Left ventricle myocardium superior (tissue), 1 donor: ENCODE measurements at places on chromosomes 1 and 21. TPM values are rescaled to one million over a fixed set of nuclear protein-coding genes. Genes with fewer than 3 reads are reported as not detected.

The FBLIM1 gene
- 100 TPM for total RNA-seq

The ZYG11A gene
- not detected for total RNA-seq

The ADGRL4 gene
- total RNA-seq = 21.2 TPM

The COL11A1 gene
- 0.42 TPM for total RNA-seq
